Stromal cell of bone marrow (primary cell): ENCODE measurements at places on chromosomes 16 and 17.

- DNase-seq, result no peak
These were observed 823 bp upstream of the ZNF469 start for GRCh38 chr16:88381820-88382451.

GRCh38 chr17:35127751-35128514 is 6.5 kb downstream of the FNDC8 start:
- peak; percentile 72 for DNase-seq

- DNase-seq, result no peak
These were observed 4.1 kb upstream of the PITPNA start for GRCh38 chr17:1566505-1567199.

- DNase-seq, result no peak
These were observed 120.9 kb upstream of the SMURF2 start for GRCh38 chr17:64783031-64783461.

DNA sequence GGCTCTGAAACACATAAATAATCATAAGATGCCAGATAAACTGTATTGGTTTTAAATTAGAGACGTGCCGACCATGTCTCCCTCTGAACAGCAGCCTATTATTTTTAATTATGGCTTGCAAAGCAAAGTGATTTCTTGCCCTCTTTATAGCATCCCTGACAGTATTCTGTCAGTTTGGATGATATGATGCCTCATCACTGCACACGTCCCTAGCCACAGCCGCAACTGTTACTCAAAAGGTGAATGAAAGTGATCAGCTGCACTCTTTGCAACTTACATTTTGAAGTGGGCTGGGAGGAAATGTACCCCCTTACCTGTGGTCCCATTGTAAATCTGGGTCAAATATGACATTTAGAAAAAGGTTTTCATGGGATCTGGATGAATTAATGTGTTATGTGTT is 389.9 kb downstream of the MAF start:
- DNase-seq, result no peak

- DNase-seq, result no peak
These were observed 139.0 kb downstream of the HS3ST3A1 start for GRCh38 chr17:13462673-13463124.

DNA sequence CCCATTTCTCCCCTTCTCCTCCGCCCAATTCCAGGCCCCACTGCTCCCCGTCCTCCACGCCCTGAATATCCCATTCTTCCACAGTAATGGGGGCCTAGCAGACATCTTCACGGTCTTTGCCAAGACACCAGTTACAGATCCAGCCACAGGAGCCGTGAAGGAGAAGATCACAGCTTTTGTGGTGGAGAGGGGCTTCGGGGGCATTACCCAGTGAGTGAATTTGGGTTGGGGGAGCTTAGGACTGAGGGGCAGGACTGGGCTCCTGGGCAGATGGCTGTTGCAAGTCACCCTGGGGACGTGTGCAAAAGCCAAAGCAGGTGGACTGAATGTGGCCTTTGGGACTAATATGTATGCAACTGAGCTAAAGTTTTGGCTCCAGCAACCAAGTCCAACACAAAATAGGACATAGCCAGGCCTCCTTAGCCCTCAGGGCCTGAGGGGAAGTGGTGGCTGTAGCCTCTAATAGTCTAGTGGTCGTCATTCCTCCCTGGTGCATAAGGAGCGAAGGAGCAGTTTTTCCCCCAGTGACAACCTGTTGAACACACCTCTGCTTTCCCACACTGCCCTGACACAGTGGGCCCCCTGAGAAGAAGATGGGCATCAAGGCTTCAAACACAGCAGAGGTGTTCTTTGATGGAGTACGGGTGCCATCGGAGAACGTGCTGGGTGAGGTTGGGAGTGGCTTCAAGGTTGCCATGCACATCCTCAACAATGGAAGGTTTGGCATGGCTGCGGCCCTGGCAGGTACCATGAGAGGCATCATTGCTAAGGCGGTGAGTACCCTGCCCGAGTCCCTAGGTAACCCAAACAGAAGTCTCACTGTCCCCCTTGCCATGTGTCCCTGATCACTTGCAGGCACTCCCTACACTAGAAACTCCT is 2.6 kb downstream of the ACADVL start:
- no peak for DNase-seq

DNA sequence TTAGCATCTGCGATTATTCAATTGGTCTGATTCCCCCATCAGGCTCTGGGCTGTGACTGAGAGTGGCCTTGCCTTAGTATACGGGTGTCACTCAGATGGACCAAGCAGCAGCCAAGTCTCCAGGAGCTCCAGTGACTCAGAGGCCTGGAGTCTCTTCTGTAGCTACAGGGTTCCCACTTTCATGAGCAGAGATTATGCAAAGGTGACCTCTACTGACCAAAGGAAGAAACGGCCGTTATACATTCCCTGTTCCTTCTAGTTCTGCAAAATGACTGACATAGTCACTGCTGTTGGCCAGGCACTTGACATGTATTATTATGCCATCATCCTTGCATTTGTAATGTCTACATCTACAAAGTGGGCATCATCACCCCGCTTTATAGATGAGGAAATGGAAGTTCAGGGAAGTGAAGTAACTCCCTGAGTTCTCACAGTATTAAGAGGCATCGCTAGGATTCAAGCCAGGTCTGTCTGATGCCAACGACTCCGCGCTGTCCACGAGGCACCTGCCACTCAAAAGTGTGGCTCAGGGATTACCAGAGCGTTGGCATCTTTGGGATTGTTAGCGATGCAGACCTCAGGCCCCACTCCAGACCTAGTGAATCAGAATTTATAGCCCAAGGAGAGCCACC is 23.3 kb downstream of the SLC38A7 start:
- peak; percentile 86 for DNase-seq

DNA sequence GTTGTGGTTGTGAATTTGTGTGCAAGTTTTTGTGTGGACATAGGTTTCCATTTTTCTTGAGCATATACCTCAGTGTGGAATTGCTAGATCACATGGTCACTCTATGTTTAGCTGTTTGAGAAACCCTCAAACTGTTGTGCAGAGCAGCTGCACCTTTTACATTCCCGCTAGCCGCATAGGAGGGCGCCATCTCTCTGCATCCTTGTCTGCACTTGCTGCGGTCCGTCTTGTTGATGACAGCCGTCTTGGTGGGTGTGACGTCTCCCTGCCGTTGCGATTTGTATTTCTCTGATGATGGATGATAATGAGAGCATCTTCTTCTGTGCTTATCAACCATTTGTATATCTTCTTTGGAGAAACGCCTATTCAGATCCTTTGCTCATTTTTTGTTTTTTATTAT is 25.1 kb upstream of the IL17C start:
- DNase-seq, result no peak

GRCh38 chr17:538181-538973 is 176.3 kb downstream of the VPS53 start:
- peak; percentile 15 for DNase-seq

- no peak for DNase-seq
These were observed 2.8 kb upstream of the ATXN2L start for GRCh38 chr16:28820016-28820415.
